CD4-positive, alpha-beta T cell treated with Interleukin-15 for 4 hours (primary cell): ENCODE measurements at places on chromosomes 1 and 21.

- DNase-seq: no peak
Observed at GRCh38 chr1:201062511-201063091, 39.1 kb upstream of the KIF21B start.

GRCh38 chr1:109623601-109624161 is 4.0 kb downstream of the AMPD2 start:
- DNase-seq: no peak

DNA sequence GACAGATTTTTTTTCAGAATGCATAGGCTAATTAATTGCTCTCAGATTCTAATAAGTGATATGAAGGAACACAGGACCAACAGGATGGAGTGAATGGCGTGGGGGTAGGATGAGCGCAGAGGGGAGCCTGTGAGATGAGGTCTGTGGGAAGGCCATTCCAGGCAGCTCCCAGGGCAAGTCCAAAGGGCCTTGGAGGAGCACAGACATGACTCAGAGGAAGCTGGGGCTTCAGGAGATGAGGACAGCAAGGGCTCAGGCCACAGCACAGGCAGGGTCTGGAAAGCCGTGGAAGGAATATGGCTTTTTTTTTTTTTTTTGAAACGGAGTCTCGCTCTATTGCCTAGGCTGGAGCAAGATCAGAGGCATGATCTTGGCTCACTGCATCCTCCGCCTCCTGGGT is 35.1 kb downstream of the FMN2 start:
- no peak for DNase-seq

DNA sequence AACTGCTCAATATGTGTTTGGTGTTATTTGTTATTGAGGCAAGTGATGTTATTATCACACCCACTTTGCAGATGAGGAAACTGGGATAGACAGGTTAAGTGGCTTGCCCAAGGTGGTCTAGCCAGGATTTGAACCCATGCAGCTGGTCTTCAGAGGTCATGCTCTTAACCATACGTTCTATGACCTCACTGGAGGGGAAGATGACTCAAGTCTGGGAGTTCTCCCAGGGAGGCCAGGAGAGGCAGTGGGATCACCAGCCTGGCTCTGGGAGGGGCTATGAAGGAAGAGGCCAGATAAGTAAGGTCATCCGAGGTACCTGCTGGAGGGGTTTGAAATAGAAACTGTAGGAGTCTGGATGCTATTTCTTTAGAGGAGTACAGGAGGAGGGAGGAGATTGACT is 95.3 kb downstream of the NAV1 start:
- no peak for DNase-seq

- no peak for DNase-seq
Observed at GRCh38 chr1:54532033-54532432, 16.0 kb upstream of the ACOT11 start.

DNA sequence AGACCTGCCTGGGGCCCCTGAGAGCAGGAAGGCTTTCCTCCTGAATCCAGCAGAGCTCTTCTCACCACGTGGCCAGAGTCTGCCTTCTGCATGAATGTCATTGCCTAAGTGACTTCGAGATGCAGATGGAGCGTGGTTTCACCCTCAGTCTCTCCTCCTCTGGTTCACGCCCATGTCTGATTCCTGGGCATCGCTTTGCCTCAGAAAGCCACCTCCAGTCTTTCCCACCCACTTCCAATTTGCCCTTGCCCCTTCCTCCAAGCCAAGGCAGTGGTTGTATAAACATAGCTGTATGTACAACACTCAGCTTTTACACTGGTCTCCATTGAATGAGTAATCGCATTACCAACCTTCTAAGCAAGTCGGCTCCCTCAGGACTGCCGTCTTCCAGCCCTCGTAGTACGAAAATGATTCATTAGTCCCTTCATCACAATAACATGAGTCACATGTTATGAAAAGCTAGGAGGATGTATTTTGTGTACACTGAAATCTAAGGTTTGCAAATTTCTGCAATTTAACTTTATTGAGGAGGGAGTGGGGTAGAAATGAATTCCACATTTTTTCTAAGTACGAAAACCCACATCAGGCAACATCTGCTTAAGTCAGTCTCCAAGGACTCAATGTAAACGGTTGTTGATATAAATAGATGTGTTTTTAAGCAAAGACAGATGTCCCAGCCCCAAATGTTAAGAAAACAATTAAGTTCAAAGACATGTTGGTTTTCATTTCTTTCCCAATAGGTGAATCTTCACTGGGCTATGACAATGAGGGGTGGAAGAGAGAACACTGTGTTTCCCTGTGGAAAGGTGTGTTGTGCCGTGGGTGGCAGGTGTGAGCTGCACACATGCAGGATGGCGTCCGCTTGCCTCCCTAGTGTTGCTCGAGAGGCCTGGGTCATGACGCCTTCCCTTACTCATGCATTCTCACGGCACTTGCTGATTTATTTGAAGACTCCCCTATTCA is 32.3 kb upstream of the ETS2 start:
- DNase-seq: no peak

DNA sequence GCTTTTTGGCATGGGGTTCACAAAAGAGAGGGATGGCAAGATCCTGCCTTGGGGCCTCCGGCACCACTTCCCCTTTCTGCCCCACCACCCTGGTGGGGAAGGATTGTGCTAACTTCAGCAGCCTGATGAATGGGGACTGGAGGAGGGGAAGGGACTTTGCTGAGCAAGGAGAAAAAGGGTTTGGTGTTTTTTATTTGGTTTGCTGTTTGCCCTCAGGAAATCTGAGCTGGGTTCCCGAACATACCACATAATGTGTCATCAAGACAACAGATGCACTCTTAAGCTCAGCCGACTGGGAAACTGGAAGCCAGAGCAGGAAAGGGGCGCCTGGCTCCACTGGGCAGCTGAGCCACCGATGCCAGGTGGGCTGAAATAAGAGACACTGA is 19.8 kb downstream of the OLFML2B start:
- DNase-seq: no peak

DNA sequence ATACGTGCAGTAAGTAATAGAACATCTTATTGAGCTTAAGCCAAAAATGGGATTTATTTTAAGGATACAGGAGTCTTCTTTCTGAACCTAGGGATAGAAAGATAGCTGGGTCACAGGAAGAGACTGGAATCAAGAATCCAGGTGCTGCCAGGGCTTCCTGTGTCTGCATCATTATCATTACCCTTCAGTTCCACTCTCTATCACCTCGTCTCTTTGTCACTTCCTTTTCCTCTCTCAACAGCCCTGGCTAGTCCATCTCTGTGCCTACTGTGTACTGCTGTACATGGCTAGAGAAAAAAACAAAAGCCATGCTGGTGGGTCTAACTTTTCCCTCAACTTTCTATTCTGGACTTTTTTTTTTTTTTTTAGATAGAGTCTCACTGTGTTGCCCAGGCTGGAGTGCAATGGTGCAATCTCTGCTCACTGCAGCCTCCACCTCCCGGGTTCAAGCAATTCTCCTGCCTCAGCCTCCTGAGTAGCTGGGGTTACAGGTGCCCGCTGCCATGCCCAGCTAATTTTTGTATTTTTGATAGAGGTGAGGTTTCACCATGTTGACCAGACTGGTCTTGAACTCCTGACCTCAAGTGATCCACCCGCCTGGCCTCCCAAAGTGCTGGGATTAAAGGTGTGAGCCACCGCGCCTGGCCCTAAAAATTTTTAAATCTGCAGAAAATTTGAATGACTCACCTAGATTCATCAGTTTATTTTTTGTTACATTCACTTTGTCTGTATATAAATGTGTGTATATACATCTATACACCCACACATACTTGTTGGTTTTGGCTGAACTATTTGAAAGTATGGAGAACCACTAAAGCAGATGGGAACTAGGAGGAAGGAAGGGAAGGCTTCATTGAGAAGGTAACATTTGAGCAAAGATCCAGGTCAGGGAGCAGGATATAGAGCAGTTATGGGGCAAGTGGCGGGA is 31.9 kb downstream of the UBE4B start:
- DNase-seq: no peak

GRCh38 chr1:4224684-4225467 is 324.8 kb upstream of the C1orf174 start:
- DNase-seq: no peak

GRCh38 chr1:86263101-86263500 is 106.5 kb upstream of the COL24A1 start:
- DNase-seq: no peak

GRCh38 chr1:220380885-220381284 is 108.6 kb upstream of the RAB3GAP2 start:
- no peak for DNase-seq

DNA sequence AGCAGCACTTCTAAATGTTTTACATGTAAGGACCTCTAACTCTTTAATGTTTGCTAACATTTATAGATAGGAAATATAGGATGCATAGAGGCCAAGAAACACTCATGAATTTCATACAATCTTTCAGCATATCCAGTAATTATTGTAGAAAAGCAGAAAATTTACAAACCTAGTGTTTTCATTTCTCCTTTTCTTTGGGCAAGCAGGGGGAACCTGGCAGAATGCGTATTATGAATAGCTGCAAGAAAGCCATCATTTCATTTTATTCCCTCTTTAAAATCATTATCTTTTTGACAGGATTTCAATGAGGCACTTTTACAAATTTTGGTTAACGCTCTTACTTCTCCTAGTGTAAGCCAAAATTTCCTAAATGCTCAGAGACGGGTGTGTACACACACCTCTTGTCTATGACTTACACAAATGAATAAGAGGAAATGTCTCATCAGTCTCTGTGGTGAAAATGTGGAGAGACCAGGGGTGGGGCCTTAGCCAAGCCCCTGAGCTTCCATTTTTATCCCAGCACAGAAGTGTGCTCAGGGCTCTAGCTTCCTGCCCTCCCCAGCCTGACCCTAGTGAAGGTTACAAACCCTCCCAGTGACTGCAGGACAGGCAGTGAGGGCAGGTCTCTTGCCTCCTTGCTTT is 91.6 kb downstream of the LRRC8C start:
- DNase-seq: peak; percentile 64

DNA sequence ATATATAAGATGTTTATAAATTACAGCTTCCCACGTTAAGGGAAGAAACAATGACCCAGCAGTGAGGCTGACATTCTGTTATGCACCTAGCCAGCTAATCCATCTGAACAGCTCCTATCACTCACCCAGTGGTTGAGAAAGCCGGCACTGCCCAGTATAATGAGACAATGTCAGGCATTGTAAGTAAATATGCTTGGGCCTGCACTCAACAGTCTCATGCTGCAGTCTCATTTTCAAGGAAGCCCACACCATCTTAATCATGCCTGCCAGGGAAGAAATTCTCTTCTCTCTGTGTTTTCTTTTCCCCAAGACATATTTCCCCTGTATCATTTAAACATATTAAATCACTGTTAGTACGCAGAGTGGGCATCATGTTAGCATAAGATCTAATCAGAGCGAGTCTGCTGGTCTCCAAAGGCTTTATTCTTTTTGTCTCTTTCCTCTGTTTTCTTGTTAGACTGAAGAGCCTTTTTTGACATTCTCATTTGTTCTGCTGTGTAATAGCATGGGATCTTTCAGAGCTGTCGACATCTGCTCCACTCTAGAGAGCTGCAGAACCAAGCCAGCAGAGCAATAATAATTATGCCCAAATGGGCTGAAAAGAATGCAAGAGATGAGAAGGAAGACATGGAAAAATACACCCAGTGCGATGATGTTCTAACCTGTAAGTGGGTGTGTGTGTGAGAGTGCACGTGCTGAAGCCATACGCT is 67.6 kb upstream of the SLC22A15 start:
- DNase-seq: no peak

DNA sequence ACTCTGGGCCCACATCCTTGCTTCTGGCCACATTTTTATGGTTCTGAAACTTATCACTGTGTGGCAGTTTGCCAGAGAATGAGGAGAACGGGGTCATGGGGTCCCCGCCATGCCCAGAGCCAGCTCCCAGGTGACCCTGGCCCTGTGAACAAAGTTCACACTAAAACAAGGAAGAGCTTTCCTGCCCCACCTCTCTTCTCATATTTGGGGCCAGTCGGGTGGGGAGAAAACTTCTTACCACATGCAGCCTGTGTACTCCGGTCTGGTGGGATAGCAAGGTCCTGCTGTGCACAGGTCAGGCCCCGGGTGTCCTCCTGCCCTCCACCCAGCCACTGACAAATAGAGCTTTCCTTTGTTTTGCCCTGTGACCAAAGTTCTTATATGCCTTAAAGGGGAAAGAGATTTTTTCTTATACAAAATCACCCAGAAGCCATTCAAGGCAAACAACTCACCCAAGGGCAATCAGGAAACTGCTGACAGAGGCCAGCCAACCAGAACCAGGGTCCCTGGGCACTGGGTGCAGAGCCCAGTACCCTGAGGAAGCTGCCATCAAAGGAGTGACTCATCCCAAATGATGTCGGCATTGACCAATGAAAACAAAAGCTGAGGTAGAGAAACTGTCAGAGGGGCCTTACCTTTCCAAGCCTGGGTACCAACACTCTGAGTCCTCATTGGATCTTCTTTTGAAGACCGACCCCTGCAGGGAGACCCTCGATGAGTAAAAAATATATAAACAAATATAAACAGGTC is 53.6 kb downstream of the OLIG1 start:
- no peak for DNase-seq

- DNase-seq: no peak
Observed at GRCh38 chr1:211628417-211628816, 47.0 kb downstream of the NEK2 start.

DNA sequence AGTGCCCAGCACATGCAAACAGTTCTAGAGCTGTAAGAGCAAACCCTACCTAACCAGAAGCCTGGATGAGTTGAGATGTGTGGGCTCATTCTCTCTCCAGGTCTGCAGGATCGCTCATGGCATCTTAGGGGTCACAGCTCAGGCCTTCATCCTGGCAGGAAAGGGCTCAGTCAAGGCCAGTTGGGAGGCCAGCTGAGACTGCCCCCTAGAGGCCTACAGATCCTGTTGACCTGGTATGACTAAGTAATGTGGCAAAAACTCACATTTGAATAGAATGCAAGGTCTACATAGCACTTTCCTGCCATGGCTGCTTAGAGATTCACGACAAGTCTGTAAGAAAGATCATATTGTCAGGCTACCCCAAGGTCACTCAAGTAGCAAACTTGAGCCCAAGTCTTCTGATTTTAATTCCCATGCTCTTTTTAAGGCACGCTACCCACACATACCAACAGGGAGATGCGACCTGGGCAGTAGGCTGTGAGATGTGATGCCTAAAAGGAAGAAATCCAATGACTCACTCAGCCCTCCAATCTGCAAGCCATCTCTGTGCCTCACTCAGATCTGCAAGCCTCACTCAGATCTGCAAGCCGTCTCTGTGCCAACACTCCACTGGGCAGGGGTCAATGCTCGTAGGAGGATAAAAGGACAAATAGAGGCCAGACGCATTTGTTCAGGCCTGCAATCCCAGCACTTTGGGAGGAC is 5.1 kb upstream of the CAPN8 start:
- no peak for DNase-seq

GRCh38 chr1:166905900-166906299 is 29.8 kb upstream of the TADA1 start:
- no peak for DNase-seq

DNA sequence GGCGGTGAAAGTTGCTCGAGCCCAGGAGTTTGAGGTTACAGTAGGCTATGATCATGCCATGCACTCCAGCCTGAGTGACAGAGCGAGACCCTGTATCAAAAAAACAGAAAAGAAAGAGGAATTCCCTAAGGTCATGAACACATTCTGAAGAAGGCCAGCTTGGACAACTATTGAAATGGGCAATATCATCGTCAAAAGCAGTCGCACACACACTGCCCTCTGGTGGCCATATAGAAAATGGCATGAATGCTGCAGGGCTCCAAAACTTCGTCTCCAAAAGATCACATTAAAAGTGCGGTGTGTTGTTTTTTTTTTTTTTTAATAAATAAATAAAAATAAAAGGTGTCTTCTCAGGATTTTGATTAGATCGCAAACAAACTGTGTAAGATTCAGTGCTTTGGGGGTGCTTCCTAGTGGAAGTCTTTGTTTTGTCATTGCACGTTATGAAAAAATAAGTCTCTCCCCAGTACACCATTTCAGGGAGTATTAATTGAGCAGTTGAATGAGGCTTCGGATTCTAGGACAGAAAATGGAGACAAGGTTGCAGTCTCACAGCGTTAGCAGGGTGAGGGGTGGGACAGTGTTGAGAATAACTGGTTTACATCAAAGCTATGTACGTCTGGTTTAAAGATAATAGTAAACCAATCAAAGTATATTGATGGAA is 87.5 kb upstream of the FMN2 start:
- peak; percentile 13 for DNase-seq
